AG08395 (cell line): ENCODE measurements at places on chromosomes 3 and 15.

- DNase-seq: peak; percentile 31
Observed at GRCh38 chr15:48800811-48801455, 9.9 kb downstream of the CEP152 start.

GRCh38 chr3:21894459-21895340, 143.7 kb upstream of the ZNF385D start:
- DNase-seq: peak; percentile 25

- no peak for DNase-seq
Observed at GRCh38 chr3:23758253-23758838, 47.4 kb upstream of the UBE2E1 start.

DNA sequence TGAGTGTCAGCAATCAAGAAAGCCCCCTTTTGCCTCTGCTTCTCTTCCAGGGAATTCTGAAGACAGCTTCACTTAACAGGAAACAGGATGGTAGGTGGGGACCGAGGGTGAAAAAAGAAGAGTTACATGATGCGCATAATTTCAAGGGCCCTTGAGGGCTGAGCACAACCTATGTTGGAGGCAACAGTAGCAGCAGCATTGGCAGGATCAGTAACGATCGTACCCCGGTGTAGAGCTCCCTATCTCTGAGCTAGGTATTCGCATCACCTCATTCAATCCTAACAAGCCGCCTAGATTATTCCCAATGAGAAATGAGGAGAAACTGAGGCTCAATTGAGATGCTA, 432 bp upstream of the RAD54L2 start:
- no peak for DNase-seq

DNA sequence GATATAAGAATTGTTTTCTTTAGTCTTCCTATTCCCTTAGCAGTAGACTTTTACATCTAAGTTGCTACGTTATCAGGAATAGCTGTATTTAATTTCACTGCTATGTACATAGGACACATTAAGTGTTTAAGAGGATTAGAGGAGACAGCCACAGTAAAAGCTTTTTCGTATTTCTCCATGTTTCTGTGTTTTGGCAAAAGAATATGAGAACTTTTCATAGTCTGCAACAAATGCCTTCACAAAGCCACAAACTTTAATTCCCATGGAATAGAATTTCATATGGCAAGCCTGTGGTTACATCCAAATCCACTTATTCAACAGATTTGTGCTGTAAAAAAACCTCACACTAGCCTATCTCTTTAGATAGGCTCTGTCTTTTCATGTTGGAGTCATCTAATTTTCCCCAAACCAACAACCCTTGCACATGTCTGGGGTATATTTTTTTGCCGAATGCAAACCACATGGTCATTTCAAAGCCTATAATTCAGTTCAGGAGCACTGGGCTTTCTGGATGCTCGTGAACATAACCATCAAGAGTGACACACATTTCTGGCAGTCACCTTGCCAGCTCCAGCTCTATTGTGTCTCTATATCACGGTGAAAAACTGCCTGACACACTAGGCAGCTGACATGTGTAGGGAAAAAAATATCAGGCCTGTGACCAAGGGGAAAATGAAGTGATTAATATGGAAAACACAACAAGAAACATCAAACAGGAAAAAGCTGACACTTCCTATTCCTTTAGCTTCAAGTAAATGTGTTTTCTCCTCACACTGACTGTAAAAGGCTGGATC, 19.2 kb downstream of the PLD1 start:
- peak; percentile 11 for DNase-seq

DNA sequence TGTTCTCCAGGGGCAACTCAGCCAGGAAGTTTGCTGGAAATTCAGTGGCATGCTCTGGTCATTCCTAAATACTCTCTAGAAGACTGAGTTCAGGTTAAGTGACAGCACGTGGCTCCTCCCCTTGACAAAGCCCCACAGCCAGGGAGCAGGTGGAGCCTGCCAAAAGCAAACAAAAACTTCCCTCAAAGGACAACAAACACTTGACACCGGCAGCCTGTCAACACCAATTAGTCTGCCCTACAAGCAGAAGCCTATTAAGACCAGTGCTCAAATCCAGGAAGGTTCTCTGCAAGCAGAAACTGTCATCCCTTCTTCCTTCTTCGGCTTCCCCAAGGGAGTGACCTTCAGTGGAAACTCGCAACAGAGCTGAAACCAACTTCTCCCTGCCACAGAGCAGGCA, 5.0 kb downstream of the MEX3B start:
- DNase-seq: no peak

- no peak for DNase-seq
Observed at GRCh38 chr15:63389902-63390670, 8.4 kb upstream of the CA12 start.

DNA sequence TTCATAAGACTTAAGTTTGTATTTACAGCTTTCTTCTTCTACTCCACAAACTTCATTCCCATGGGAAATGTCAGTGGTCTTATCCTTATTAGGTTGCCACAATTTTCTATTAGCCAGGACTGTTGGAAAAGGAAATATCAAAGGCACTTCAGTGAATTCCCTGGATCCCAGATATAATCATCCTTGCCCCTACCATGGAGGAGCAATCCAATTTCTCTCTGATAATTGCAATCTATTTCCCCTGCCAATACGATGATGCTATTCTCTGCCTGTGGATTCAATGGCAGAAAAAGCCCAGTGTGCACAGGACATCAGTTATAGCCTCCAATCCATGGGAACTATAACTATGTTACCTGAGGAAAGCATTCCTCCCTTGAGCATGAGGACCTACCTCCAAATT, 536.4 kb upstream of the UBE2E2 start:
- DNase-seq: no peak

DNA sequence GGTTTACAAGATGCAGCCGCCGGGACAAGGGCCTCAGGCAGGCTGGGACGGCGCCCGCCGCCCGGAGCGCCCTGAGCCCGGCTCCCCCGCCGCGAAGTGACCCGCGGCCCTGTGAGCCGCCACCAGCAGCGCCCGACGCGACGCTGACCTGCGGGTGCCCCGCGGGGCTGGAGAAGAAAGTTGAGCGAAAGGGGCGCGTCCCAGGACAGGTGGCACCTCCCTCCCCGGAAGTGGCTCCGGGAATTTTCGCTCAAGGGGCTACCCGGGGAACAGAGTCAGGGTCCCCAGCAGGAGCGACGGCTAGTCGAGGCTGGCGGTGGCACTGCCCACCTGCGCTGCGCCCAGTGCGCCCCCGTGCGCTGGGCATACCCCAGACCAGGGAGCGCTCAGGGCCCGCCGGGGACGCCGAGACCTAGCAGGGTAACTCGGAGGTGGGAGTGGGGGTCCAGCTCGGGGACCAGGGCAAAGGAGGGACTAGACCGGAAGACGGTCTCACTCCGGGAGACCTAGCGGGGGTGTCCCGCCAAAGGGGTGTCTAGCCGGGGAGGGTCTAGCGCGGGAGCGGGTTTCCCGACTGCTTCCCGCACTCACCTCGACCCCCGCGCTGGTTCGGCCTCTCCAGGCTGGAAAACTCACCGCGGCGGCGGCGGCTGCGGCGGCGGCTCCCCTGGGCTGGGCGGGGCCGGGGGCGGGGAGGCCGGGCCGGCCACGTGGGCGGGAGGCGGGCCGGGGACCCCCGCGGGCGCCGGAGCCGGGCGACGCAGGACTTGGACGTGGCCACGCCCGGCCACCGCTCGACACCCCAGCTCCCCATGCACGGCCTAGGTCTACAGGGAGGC, 18.4 kb downstream of the SPATA12 start:
- DNase-seq: peak; percentile 49

DNA sequence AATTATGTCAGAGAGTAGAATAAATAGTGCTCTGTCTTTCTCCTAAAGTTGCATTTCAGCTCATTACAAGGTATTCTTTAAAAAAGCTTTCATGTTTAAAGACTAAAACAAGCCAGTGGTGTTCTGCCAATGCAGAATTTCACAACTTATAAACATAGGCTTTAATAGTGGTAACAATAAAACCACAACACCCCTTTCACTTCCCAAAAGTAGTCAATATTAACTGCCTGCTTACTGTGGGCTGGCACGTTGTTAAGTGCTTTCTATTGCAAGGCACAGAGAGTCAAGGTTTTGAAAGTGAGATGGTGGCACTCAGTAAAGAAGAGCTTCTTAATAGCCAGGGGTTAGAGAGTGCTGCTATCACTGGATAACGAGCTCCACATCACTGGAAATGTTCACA, 8.4 kb upstream of the RTP1 start:
- DNase-seq: no peak

DNA sequence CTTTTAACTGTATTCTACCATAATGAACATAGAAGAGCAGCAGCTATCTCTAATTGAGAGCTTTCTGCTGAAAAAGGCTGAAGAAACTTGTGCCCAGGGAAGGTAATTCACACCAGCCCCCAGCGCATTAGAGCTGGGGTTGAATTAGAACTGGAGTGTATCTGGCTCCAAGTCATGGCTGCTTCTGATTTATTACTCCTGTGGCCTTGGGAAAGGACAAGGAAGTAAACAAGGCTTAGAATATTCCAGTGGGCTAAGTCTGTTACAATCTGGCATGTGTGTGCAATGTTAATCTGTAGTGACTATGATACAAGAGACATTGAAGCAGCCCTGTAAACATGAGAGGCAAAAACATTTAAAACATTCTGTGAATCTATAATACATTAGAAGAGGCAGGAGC, 18.1 kb downstream of the CPA3 start:
- DNase-seq: no peak

DNA sequence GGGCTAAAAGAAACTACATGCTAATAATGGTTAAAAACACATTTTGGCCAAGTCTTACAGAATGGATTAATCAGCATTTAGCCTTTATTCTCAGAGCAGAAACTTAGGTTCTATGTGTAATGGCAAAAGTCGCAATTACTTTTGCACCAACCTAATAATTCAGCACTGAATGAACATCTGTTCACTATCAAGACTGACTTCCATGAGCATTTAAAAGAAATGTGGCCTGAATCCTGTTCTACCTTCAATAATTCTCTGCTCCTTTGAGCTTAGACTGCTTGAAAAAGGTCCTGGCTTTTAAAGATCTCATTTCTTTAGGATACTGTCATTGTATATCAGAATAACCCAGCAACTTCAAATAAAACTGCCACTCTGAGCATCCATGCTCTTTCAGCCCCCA, 145.9 kb downstream of the PDZRN3 start:
- DNase-seq: no peak

- DNase-seq: no peak
Observed at GRCh38 chr3:9736831-9737230, 5.3 kb downstream of the BRPF1 start.

- peak; percentile 9 for DNase-seq
Observed at GRCh38 chr3:74267131-74267530, 347.3 kb downstream of the CNTN3 start.

- no peak for DNase-seq
Observed at GRCh38 chr3:151144016-151144415, 58.6 kb downstream of the MED12L start.

GRCh38 chr3:178743297-178743696, 207.1 kb downstream of the KCNMB2 start:
- DNase-seq: no peak

GRCh38 chr3:77079988-77080610, 40.2 kb downstream of the ROBO2 start:
- no peak for DNase-seq

GRCh38 chr3:70999730-71000129, 583.8 kb downstream of the FOXP1 start:
- peak; percentile 72 for DNase-seq

GRCh38 chr3:174229916-174230315, 629.2 kb upstream of the NAALADL2 start:
- DNase-seq: no peak

DNA sequence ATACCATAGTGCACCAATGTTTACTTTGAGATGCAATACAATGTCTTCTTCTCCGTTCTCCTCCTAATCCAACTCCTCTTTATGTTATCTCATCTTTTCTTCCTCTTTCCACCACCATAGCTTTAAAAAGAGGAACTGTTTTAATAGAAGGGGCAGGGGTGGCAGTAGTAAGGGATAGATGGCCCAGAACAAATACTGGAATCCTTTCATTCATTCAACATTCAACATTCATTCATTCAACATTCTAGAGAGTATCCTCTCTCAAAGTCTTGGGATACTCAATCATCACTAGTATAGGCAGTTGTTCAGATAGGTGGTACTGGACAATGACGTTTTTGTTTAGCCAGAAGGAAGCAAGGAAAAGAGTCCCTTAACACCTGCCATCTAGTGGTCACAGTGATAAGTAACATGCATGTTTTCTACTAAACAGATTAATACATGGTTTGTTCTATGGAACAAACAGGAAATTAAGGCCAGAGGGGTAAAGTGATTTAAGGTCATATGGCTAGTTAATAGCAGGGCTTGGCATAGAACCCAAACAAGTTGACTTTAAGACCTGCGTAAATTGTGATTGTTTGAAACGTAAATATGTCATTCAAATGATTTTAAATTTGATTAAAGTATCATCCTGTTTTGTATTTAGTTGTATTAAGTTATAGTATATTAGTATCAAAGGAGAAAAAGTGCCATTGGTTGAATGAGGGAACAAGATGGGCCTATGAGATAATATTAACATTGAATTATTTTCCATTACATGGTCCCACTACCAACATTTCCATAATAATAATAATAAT, 26.9 kb upstream of the EHHADH start:
- DNase-seq: peak; percentile 71

DNA sequence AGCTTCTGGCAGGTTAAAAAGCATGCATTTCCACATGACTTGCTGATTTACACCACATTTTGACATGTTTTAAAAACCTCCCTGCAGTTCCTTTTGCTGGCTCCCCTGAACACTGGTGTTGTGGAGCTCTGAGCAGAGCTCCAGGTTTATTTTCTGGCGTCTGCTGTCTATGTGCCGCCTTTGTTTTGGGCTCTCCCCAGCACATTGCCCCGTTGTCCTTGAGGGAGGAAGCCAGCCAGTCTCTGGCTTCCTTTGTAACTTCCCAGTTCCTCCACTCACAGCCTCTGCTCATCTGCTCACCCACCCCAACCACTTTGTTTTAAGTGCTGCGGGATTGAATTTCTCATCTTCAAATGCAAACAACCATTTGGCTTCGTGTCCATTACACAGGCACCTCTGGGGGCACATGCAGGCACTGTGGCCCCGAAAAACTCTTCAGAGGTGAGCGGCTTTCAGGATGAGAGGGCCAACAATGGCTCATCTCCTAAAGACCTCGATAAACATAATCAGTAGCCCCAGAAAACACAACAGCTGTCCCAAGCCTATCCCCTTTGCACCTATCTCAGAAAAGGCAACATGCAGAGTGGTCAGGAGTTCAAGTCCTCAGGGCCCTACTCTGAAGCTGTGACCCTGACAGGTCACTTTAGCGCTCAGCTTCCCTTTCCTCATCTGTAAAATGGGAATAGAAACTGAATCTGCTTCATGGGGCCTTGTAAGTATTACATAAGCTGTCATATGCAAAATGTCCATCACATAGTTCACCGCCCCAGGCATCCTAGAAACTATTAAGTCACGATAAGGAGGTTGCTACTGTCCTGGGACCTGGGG, 1.3 kb upstream of the MEF2A start:
- no peak for DNase-seq
